ENCODE measurements at places on chromosomes 5 and 9. TPM values are rescaled to one million over a fixed set of nuclear protein-coding genes. Genes with fewer than 3 reads are reported as not detected.

SLC27A6 gene
- 0.83 TPM for total RNA-seq

PCDHA9 gene
- 0.03 TPM for total RNA-seq

DNA sequence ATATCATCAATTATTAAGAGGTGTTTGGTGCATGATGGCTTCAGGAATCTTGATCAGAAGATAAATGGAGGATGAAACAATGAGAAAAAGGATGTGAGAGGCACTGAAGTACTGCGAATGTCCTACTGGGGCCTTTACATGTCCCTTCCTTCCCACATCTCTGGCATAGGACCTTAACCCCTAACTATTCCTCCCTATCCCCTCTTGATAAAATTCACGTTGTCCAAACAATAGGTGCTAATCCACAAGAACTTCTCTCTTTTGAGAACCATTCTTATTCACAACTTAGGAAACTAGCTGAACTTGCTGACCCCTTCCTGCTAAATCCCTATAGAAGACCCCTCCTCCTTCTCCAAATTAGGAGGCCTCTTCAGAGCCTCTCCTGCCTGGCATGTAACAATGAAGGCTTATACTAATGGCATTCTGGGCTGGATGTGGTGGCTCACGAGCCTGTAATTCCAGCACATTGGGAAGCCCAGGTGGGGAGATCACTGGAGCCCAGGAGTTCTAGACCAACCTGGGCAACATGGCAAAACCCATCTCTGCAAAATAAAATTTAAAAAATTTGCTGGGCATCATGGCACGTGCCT, 276.5 kb upstream of the SMARCA2 start:
- no peak for DNase-seq

DNA sequence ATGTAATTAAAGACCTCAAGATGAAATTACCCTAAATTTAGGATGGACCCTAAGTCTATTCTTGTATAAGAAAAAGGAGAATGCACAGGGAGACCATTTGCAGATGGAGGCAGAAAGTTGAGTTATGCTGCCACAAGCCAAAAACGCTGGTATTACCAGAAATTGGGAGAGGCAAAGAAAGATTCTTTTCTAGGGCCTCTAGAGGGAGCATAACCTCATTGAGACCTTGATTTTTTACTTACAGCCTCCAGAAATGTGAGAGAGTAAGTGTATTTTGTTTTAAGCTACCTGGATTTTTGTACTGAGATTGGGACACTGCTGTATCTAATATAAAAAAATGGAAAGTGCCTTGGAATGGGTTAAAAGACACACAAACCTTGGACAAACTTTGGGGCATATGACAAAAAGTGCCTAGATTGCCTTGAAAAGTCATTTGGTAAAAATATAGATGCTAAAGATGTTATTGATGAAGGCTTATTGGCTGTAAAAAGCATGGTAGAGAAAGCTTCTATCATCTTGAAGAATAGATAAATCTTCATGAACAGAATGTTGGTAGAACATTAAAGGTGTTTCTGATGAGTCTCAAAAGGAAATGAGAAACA, 174.7 kb upstream of the PRDM9 start:
- DNase-seq: peak; percentile 11

NDUFAF2 gene
- total RNA-seq: 30.8 TPM

DNA sequence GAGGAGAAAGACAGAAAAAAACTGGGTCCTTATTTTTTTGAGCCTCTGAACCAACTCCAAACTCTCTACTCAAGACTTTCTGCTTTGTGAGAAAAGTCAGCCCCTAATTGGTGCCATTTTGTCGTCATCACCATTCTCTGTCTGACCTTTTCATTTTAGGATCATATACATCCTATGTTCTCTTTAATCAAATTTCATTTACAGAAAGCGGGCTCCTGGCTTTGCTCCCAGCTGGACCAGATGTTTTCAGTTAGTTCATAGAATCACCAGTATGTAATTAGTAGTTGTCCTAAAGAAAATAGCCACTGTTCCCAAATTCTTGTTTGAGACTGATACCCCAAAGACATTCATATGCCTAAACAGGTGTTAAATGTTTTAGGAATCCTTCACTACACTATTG, 28.6 kb upstream of the SLCO4C1 start:
- no peak for DNase-seq

CCDC187 gene
- total RNA-seq: not detected

GRCh38 chr9:93597142-93597706, 20.8 kb downstream of the PHF2 start:
- DNase-seq: peak; percentile 11

- no peak for DNase-seq
Observed at GRCh38 chr9:9504869-9505268, 1107.9 kb downstream of the PTPRD start.

DNA sequence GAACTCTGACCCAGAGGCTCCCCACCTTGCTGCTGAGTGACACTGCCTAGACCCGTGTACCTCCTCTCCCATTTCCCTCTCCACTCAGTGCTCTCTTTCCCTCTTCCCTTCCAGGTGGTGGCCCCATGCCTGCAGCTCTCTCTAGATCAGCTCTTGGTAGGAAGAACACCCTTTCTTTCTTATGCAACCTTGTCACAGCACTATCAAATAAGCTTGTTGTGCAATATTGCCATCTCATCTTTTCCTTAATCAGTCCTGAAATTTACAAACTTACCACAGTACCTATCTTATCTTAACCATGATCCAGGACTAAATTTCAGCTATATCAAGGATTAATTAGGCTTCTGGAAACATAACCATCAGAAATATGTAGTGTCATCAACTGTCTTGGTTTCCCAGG, 88.6 kb downstream of the ZFAND5 start:
- DNase-seq: no peak

GRCh38 chr9:130931508-130932254, 7.4 kb downstream of the FIBCD1 start:
- no peak for DNase-seq

- peak; percentile 47 for DNase-seq
Observed at GRCh38 chr9:137480686-137481683, 21.9 kb upstream of the NSMF start.

LCN15 gene
- total RNA-seq: not detected

GRCh38 chr9:89448821-89449220, 49.1 kb downstream of the SEMA4D start:
- DNase-seq: no peak

GNAQ gene
- 24.8 TPM for total RNA-seq

DNA sequence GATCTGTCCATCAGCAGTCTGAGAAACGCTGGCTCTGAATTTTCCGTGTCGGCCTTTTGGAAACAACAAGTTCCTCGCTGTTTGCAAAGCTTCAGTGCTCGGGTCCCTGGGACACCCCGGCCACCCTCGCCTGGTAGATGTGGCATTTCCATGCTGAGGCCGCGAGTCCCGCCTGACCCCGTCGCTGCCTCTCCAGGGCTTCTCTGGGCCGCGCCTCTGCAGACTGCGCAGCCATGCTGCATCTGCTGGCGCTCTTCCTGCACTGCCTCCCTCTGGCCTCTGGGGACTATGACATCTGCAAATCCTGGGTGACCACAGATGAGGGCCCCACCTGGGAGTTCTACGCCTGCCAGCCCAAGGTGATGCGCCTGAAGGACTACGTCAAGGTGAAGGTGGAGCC, 4.7 kb downstream of the NTNG2 start:
- peak; percentile 84 for DNase-seq

ORM2 gene
- 2.2 TPM for total RNA-seq

- no peak for DNase-seq
Observed at GRCh38 chr9:113817171-113817570, 58.9 kb upstream of the ZNF618 start.

IL31RA gene
- not detected for total RNA-seq

Data from H7 (cell line).